ENCODE measurements at places on chromosomes 4 and X.
A peak's percentile ranks its signal among the peaks of the same experiment; 100 is the strongest.

- DNase-seq = no peak
Observed at GRCh38 chr4:4443821-4444220, 56.9 kb downstream of the NSG1 start.

DNA sequence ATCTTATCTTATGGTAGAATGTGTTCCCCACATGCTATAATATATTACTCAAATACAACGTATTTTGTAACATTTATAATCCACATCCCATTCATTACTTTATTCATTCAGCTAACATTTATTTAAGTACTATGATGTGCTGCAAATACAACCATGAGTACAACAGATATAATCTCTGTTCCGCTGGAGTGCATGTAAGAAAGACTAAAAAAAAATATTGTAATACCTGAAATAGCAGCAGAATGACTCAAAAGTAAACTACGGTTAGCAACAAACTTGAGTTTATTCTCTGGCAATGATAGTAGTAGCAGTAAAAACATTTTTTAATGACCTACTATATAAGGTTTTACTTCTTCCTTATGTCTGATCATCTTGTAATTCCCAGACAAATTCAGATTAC lies 1776.3 kb downstream of the STIM2 start:
- DNase-seq = no peak

GRCh38 chr4:71186566-71187403 lies 152.0 kb upstream of the SLC4A4 start:
- peak; percentile 44 for DNase-seq

DNA sequence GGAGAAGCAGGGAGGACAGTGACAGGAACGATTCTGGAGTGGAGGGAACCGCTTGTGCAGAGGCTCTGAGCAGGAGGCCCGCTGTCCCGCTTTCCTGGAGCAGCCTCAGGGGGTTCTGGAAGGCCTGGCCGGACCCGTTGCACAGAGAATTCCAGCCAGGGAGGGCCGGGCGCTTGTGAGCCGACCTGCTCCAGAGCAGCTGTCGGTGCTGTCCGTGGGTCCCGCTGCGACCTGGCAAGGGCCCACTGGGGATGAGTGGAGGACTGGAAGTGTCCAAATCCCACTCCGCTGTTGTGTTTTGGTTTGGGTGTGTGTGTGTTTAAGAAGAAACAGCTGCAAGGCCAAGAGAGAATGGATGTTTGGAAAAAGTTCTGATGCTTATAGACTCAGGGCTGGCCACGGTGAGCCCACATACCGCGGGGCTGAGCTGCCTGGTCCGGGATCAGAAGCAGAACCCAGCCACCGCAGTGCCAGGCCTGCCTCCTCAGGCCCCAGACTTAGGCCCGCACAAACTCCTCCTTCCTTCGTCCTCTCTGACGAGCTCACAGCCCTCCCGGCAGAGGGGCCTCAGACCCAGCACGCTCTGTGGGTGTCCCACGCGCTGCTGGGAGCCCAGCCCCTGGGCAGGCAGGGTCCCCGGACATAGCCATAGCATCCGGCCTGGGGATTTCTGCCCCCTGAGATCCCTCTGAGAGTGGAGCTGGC lies 73.9 kb downstream of the HTRA3 start:
- no peak for DNase-seq

DNA sequence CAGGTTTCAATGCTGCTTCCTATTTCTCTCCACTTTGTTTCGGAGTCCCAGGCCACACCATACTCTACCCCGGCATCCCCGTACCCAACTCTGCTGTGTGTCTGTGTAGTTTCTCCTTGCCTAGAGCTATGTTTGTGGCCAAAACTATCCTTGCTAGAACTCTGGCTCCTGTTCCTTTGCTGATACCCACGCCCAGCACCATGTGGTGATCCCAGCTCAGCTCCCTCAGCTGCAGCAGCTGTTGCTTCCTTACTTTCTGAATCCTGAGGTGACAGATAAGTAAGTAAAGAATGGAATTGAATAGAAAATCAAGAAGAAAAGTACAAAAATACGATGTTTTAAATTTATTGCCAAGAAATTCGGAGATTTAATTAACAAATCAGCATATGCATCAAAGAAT lies 55.8 kb downstream of the CASP3 start:
- DNase-seq = no peak
